AG04450 (cell line): ENCODE measurements at places on chromosomes 2 and 18. TPM values are rescaled to one million over a fixed set of nuclear protein-coding genes. Genes with fewer than 3 reads are reported as not detected.
A peak's percentile ranks its signal among the peaks of the same experiment; 100 is the strongest.

- peak; percentile 20 for DNase-seq
Measured at GRCh38 chr2:241272303-241273209, 42.9 kb downstream of the HDLBP start.

The UGT1A3 gene
- not detected in 2 replicates for polyA plus RNA-seq

The RAB12 gene
- 29.9 and 35.4 TPM in 2 replicates for polyA plus RNA-seq

GRCh38 chr2:15980605-15981098 lies 40.3 kb downstream of the MYCN start:
- DNase-seq, result no peak

DNA sequence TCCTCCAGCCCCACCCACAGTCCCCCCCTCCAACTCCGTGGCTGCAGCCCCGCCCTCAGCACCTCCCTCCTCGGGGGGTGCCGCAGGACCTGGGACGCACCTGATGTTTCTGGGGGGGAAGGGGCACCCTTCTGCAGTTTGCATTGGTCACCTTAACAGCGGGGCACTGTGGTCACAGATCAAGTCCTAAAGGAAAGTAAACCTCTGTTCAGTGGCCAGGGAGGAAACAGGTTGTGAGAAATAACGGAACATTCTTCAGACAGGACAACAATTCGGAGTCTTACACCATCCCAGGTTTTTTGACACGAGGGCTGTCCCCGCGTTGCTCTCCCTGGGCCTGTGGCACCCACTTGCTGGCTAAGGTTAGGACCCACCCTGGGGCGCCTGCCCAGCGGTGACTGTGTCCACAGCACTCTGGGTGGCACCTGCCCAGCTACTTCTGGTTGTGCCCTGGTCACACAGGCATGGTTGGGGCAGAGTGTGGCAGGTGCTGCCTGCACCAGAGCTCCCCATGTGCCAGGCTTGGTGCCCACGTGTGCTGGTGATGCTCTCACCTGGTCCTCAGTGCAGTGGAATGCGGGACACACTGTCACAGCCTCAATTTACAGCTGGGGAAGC lies 93.5 kb upstream of the OTOS start:
- no peak for DNase-seq

DNA sequence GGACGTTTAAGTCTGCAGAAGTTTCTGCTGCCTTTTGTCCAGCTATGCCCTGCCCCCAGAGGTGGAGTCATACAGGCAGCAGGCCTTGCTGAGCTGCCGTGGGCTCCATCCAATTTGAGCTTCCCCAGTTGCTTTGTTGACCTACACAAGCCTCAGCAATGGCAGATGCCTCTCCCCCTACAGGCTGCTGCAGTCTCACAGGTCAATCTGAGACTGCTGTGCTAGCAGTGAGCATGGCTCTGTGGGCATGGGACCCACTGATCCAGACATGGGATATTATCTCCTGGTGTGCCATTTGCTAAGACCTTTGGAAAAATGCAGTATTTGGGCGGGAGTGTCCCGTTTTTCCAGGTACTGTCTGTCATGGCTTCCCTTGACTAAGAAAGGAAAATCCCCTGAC lies 726.0 kb downstream of the ERBB4 start:
- no peak for DNase-seq

DNA sequence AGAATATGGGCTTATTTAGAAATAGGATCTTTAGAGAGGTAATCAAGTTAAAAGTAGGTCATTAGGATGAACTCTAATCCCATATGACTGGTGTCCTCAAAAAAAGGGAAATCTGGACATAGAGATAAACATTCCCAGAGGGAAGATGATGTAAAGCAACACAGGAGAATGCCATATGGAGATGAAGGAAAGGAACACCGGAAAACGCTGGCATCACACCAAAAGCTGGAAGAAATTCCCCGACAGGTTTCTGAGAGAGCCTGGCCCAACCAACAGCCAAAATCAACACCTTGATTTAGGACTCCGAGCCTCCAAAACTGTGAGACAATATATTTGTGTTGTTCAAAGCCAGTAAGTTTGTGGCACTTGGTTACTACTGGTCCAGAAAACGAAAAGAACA lies 296.7 kb downstream of the DSEL start:
- DNase-seq, result no peak

DNA sequence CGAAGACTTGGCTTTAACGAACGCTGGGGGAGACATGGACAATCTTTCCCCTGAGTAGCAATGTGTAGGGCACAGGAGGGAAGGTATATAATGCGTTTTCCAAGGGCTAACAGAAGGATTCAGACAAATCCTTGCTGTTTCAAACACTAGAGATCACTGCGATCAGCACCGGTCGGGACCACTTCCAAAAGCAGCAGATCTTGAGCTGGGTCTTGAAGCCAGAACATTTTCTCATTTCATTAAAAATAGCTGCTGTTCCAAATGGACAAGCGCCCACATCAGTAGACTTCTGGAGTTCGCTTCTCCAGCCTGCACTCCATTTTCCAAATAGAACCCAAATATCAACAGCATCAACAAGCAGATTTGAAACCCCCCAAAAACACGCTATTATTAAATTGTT lies 65.1 kb upstream of the MAPRE2 start:
- no peak for DNase-seq

The KLHL29 gene
- polyA plus RNA-seq, result 3.6 and 4.9 TPM in 2 replicates

The PCARE gene
- not detected in 2 replicates for polyA plus RNA-seq

DNA sequence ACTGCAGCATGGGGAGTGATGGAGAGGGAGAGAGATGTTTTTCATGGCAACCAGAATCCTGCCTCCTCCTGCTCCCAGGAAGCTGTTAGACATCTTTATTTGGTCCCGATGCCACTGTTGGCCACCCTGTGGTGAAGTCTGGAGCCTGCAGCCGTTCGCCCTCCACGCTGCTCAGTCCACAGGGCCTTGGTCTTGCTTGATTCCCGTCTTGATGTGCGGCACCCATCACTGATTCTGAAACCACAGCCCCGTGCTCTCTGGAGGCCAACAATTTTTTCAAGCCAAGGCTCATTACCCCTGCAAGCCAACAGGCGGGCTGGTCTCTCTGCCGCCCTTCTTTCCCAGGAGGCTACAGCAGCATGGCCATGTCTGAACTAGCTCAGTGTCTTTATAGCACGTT lies 24.5 kb downstream of the SIGLEC15 start:
- DNase-seq, result no peak

GRCh38 chr18:36099311-36099710 lies 29.8 kb downstream of the SLC39A6 start:
- DNase-seq, result no peak
